ENCODE measurements at places on chromosomes 2 and 18.
A peak's percentile ranks its signal among the peaks of the same experiment; 100 is the strongest.

- peak; percentile 61 for DNase-seq
These were observed at the start of gene ADNP2 for GRCh38 chr18:80108739-80109675. TSS of gene ADNP2 (plus strand) at chr18:80109262. CDS start at chr18:80117543, 8,281 bp downstream.

DNA sequence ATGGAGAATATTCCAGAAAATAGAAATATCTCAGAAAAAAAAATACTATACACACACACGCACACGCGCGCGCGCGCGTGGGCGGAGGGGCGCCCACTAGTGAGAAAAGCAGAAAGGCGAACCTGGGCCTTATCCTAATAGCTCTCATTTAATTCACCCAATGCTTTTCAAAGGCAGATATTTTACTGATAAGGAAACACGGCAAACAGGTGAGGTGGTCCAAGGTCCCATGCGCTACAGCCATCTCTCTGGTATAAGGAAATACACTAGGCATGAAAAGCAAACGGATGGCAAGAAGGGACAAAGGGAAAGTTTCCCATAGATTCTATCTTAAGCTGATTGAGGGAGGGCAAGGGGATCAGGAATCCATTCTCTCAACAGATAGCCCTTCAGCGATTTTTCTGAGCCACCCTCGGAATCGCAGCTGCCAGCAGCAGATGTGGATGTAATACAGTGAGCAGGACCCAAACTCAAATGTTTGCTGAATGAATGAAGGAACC is 136.7 kb downstream of the TMEM247 start:
- no peak for DNase-seq

- no peak for DNase-seq
These were observed 154.5 kb upstream of the RASGRP3 start for GRCh38 chr2:33321876-33322483.

DNA sequence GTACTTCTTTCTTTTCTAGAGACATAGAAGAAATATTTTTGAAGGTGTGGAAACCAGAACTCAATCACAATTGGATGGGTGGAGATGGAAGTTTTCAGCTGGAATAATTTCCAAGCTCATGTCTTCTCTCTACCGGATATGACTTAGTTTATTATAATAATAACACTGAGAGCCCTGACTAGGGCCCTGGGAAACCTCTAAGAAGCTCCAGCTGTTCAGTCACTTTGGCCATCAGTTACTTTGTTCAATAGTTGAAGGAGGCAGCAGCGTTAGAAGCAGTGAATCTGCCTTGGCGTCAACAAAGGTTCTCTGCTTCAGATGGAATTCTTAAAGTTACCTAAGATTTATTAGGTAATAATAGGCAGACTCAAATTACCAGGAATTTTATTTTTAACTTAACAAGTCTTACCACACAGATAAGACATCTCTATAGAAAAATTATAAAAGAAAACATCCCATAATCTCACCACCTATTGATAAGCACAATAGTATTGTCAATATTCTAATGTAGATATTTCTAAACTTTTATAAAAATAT is 293.8 kb upstream of the CHAC2 start:
- no peak for DNase-seq

DNA sequence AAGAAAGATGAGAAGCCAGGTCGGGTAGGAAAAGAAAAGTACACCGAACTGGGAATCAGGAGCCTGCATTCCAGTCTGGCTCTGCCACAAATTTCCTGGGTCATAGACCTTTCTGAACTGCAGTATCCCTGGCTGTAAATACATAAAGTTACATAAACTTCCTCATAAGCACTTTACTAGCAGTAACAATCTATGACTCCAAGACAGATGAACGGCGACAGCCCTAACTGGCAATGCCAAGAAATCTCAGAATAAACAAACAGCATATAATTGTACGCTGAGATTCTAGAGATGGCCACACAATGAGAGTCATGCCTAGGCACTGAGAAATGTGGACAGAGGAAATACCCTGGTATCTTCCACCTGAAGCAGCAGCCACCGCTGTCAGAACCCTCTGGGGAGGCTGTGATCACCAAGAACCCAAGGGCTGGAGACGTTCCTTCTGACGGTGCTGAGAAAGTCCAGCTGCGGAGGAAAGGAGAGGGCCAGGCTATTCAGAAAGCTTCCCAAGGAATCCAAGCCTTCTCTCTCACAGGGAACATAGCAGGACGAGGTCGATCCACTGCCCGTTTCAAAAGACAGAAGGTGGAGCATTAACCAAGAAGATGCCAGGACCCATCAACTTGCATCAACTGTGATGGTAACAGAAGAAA is 89.3 kb upstream of the SLC66A3 start:
- DNase-seq = no peak

DNA sequence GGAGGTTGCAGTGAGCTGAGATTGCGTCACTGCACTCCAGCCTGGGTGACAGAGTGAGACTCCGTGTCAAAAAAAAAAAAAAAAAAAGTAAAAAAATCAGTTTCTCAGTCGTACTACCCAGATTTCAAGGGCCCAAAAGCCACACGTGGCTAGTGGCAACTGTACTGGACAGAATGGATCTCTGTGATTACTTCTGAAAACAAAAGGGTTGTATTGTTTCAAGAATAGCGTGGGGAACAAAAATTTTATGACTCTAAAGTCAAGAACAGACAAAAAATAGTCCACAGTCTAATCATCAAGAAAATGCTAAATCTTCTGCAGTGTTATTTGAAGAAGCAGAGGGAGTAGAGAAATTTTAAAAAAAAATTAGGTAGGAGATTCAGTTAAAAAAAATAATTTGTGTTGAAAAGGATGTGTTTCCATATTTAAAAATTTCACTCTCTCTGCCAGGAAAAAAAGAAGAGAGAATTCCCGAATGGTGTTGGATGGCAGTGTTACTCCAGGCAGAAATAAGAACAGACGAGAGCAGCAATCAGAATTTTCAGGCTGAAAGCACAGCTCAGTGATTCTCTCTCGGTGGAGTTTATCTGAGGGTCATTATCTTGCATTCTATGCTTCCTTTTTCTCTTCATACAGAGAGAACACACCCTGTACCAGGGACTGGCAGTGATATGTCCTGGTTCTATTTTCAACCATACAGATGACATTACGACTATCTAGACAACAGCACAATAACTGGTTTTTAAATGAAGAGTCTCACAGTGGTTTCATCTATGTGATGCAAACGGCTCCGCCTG is 61.8 kb downstream of the CABYR start:
- no peak for DNase-seq

DNA sequence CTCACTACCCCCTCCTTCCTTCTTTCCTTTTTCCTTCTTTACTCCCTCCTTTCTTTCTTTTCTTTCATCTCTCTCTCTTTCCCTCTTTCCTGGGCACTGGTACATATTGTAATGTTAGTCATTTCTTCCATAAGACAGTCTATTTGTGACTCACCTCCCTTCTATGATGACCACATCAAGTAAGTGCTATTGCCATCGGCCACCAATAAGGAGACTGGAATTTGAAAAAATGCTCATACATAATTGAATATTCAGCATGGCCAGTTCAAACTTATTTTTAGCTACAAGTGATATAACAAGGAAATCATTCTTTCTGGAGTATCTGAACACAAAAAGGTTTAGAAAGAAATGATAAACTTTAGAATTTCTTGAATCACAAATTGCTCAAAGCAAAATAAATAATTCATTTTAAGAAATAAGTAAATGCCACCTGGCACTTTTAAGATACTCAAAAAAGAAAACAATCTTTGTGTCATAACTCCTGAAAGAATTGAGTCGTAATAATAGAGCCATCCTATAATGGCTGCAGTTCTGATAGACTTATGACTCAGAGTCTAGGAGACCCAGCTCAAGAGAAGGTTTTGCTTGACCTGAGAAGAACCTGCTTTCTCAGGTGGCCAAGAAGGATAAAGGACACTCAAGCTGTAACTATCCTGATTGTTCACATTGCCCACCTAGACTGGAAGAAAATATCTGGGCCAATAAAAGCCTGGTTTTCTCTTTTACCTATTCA is 51.6 kb upstream of the CCBE1 start:
- DNase-seq = no peak

DNA sequence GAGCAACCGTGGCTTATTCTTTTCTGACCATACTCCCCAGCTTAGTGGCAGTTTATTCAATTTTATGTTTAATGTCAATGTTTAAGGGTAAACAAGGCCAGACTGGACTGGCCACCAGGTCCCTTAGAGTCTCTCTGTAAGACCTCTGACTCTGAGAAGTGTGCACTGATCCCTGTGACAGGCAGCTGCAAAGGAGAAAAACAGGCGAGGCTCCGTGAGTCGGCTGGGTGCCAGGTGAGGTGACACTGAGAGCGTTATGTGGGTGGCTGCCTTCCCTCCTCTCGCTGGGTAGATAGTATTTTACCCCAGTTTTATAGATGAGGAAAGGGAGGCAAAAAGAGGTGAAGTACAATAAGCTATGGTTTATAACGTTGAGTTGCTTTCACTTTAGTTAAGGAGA is 139.4 kb upstream of the HDAC4 start:
- DNase-seq = no peak

GRCh38 chr2:183123959-183124221 is 353 bp upstream of the NUP35 start:
- DNase-seq = no peak

DNA sequence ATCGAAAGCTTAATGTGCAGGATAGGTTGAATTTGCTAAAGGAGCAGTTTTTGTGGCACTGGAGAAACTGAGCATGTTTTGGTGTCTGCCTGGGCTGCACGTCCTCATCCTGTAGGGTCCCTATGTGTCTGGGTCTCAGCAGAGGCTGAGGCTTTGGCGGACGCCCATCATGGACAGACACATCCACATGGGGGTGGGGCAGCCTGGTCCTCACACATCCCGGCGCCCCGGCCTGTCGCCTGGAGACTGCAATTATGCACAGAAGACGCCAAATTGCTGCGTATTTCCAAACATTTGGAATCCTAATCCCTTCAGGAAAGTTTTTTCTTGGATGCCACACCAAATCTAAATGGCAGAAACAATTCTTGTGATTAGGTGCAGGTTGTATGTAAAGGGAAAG is 128.2 kb upstream of the TWIST2 start:
- DNase-seq = no peak

GRCh38 chr2:53450923-53451322 is 316.7 kb upstream of the CHAC2 start:
- DNase-seq = peak; percentile 77

DNA sequence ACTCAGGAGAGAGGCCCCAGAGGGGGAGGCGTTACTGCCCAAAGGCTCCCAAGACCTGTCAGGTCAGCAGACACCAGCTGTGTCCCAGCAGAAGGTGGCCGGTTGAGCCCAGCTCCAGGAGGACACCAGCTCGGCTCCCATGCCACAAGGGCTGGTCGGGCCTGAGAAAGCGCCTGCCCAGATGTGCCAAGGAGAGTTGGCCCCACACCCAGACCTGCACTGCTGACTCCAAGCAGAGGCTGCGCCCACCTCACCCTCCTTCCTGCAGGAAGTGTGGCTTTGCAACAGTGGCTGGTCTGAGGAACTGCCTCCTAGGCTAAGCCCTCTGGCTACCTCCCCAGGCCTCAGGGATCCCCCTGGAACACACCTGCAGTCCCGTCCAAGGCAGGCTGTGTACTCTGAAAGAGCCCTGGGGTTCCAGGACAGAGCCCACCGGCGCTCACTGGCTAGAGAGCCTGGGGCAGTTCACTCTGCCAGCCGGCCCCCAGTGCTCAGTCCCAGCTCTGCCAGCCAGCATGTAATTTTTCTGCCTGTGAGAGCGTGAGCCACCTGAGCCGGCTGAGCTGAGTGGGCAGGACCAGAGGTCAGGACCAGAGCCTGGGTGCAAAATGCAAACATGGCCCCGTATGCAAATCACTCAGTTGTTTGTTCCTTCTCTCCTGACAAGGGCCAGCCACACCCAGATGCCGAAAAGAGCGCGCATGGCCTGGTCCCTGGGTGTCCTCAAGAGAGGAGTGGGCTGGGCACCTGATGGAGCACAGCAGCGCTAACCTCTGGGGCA is 36.9 kb upstream of the PTMA start:
- DNase-seq = no peak

DNA sequence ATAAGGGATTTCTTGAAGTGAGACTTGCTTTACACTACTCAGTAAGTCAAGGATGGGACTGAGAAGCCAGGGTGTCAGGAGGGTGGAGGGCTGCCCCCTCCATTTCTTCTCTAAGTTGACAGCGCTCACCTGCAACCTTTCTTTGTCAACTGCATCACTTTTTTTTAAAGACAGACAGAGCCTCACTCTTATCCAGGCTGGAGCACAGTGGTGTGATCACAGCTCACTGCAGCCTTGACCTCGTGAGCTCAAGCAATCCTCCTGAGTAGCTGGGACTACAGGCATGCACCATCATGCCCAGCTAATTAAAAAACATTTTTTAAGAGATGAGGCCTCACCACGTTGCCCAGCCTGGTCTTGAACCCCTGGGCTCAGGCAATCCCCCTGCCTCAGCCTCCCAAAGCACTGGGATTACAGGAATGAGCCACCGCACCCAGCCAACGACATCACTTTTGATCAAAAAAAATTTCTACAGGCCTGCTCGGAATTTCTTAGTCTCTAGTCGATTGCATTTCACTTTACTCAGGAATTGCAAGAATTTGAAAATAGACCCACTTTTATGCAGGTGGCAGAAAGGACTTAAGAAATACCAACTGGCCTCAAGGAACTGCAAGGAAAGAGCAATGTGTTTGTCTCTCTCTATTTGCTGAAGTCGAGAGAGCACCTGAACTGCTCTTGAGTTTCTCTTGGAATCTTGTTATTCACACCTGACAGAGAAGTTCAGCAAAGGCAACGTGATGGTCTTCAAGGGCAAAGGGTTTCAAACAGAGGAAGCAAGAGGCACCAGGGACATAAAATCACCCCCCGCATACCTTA is 101.4 kb downstream of the MYOM1 start:
- DNase-seq = no peak

- peak; percentile 67 for DNase-seq
These were observed 29.2 kb upstream of the MBOAT2 start for GRCh38 chr2:9032536-9033255.

DNA sequence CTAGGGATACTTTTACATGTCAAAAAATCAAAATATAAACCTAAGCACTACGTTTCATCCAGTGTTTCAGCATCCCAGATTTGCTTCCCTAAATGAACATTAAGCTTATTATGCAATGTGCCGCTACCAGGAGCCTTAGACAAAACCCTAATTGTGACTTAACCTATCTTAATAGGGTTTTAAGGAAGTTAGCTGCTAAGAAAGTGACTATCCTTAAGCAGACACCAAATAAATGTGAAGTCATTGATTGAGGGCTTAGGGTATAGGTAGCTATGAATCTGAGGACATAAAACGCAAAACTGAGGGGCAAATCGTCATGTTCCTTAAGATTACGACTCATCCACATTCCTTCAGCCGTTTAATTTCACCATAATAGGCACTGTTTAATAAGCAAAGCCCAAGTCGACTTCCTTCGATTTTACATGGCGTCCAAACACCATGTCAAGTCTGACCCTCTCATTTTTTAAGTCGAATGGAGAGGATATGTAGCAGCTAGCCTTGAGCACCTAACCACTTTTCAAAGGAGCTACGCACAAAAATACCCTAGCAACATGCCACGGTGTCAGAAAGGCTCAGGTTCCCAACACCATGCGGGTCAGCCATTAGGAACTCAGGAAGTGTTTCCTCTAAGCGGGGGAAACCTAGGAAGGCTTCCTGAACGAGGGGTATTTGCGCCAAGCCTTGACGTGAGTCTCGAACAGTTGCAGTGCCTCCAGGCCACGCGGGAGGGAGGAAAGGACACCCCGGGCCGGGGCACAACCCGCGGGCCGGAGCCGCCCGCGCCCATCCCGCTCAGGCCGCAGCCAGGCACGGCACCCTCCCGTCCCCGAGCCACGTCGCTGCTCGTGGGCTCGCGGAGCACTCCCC is 1.0 kb downstream of the HDLBP start:
- no peak for DNase-seq

Data from NCI-H1105 (cell line).